ENCODE measurements at places on chromosomes 5 and 9. TPM values are rescaled to one million over a fixed set of nuclear protein-coding genes. Genes with fewer than 3 reads are reported as not detected.
A peak's percentile ranks its signal among the peaks of the same experiment; 100 is the strongest.

PTPA gene
- 57.5 TPM for total RNA-seq

DNA sequence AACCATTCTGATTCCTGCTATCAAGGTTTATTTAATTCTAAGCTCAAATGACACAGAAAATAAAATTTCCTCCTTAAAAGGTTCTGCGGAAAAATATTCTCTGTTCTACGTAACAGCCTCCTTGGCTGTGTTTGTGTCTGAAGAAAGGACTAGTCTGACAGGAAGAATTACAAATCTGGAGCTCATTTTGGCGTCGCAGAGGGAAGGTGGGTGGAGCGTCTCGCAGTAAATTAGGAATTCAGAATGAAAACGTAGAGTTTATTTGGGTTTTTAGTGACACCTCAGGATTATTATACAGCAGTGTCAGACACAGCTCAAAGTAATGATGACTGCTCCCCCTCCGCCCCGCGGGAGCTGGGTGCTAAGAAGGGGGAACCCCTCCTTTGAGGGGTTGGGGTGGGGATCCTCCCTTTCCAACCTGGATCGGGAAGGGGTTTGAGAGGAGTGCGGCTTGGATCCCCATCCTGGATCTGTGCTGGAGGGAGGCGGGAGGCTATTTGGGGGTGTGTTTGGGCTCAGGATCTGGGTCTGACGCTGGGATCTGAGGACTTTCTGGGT, 933 bp upstream of the TGFBR1 start:
- H3K4me1 ChIP-seq = peaks cover 30% of the 10 kb centered on the region
- peak overlapping the region; percentile 74 for H3K27ac ChIP-seq

ENG gene
- total RNA-seq = 8.8 TPM

DNA sequence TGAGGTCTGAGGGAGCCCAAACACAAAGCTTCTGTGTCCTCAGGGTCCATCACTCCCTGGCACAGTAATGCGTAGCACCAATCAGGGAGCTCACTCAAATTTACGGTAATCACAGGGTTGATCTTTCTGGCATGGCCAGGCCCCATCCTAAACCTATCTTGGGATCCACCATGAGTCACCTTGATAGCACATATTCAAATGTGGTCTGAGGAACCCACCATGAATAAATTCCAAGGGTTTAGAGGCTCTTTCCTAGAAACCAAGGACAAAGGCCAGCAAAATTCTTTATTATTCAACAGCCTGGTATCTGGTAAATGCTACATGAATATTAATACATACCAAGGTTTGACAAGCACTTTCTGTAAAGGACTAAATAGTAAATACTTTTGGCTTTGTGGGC, 254.5 kb downstream of the TLR4 start:
- no peak overlapping the region for H3K27ac ChIP-seq
- no peaks in the 10 kb centered on the region for H3K4me1 ChIP-seq
- no peaks in the 10 kb centered on the region for H3K27me3 ChIP-seq
- H3K36me3 ChIP-seq = no peaks in the 10 kb centered on the region
- no peak overlapping the region for H3K4me3 ChIP-seq
- no peak for DNase-seq

IRGM gene
- total RNA-seq = 2.7 TPM

DNA sequence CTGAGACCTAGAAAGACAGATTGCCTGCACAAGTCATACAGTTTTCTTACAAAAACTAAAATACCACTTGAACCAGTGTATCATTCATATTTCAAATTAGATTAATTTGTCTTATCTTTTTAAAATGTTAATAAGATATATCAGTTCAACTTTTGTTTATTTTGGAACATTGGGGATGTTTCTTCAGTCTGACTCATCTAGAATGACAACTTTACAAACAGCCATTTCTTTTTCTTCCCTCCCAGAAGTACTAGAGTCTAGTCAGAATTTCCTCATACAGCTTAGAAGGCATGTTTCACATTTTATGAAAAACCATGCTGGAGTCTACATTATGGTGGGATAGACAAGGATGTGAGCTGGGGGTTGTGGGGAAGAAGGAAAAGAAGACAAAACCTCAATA, 262.5 kb downstream of the NFIB start:
- H3K27ac ChIP-seq = no peak overlapping the region
- no peaks in the 10 kb centered on the region for H3K4me1 ChIP-seq
- H3K4me3 ChIP-seq = no peak overlapping the region
- no peaks in the 10 kb centered on the region for H3K27me3 ChIP-seq
- DNase-seq = no peak

GRCh38 chr5:169581580-169582227, 1.9 kb upstream of the SPDL1 start:
- H3K27ac ChIP-seq = no peak overlapping the region
- peak; percentile 14 for DNase-seq
- no peaks in the 10 kb centered on the region for H3K27me3 ChIP-seq
- peaks cover 10% of the 10 kb centered on the region for H3K4me1 ChIP-seq

- no peak overlapping the region for H3K27ac ChIP-seq
- H3K4me3 ChIP-seq = no peak overlapping the region
- peaks cover 2% of the 10 kb centered on the region for H3K27me3 ChIP-seq
- DNase-seq = no peak
These were observed 15.8 kb downstream of the ARRDC3 start for GRCh38 chr5:91367344-91367743.

All from T-cell (primary cell).